NCI-H2081 (cell line): ENCODE measurements at places on chromosomes 1 and 21.
A peak's percentile ranks its signal among the peaks of the same experiment; 100 is the strongest.

DNA sequence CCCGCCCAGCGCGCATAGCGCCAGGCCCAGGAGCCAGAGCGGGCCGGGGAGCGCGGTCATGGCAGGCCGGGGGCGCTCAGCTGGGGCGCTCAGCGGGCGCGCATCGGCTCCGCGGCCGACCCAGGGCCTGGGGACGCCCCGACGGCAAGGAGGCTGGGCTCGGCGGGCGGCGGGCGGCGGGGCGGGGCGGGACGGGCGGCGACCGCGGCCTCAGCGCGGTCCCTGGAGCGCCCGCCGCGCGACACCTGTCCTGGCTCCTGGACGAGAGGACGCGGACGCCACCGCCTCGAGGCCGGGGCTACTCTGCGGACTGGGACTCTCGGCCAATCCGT, 273 bp downstream of the BMP8B start:
- DNase-seq: no peak

GRCh38 chr1:248779350-248779749, 23.8 kb upstream of the LYPD8 start:
- DNase-seq: no peak

DNA sequence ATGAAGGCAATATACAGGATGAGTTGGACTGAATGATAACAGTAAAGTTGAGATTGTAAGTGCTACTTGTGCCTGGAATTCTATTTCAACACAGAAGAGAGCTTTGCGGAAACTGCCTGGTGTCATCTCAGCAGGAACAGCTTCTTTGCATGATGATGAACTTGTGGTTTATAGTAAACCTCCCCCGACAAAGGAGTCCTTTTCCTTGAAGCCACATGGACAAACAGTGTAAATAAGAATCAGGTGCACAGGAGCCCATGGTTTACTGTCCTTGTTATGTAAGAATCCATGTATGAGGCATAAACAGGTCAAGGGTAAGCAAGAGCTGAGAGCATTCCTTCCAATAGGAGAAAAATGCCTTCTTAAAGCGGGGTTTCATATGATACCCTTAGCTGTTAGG, 66.2 kb downstream of the PCNX2 start:
- no peak for DNase-seq

GRCh38 chr21:23694390-23694789, 1912.9 kb downstream of the MRPL39 start:
- peak; percentile 3 for DNase-seq

GRCh38 chr1:203131548-203132200, 4.1 kb downstream of the ADORA1 start:
- DNase-seq: no peak

GRCh38 chr1:169138866-169139670, 32.6 kb downstream of the ATP1B1 start:
- no peak for DNase-seq

DNA sequence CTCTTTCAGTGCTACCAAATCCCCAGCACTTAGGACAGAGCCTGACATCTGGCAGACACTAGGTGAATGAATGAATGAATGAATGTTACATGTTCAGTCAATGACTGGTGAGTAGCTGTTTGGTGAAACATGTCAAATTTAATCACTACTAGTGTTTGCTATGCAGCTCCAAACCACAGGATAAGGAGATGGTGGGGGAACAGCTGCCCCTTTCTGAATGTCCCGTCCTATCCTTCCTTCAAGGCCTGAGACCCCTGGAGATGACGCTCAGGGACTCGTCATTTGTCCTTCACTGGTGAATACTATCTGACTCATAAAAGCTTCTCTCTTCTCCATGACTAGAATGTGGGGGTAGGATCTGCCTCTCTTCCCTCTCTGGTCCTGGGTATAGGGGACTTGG, 175.4 kb downstream of the HIVEP3 start:
- no peak for DNase-seq

DNA sequence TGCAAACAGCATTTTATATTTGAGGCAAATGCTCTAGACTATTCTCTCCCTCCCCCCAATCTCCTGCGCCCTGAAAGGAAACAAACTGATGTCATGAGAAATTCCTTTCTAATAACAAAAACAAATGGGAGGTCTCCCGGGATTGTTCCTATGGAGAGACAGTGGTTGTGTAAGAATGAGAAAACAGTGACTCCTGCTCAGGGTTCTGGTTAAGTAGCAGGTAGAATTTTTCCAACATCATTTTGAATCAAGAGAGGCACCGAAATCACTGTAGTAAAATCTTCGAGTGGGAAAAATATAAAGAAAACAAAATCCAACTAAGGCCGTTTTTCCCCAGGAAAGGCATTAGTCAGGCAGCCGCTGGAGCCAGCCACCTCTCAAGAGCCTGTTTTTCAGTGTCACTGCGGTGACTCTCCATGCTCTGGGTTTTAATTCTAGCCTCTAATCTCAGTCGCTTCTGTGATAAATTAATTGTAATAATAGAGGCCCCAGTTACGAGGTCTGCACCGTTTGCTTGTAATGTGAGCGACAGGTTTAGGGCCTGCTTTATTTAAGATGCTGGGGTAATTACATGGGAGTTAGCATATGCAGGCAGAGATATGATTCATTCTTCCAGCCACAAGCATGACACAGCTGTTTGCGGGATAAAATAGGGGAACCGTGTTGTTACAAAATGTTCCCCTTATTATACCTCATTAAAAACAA, 80.3 kb downstream of the RNF220 start:
- DNase-seq: peak; percentile 42

DNA sequence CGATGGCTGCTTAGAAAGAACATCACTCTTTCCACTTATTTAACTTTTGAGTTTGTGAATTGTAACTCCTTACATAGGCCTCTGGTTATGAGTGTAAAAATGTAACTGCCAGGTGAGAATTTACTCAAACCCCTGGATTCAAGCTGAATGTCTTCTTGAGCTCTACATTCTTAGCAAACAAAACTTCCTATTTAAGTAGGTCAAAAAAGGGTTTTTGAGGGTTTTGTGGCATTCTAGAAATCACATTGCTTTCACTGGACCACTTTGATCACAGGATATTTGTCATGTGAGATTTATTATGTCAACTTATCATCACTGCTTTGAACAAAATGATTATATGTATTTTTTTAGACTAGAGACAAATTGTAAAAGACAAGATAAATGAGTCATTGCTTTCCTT, 5.7 kb downstream of the IL23R start:
- no peak for DNase-seq

DNA sequence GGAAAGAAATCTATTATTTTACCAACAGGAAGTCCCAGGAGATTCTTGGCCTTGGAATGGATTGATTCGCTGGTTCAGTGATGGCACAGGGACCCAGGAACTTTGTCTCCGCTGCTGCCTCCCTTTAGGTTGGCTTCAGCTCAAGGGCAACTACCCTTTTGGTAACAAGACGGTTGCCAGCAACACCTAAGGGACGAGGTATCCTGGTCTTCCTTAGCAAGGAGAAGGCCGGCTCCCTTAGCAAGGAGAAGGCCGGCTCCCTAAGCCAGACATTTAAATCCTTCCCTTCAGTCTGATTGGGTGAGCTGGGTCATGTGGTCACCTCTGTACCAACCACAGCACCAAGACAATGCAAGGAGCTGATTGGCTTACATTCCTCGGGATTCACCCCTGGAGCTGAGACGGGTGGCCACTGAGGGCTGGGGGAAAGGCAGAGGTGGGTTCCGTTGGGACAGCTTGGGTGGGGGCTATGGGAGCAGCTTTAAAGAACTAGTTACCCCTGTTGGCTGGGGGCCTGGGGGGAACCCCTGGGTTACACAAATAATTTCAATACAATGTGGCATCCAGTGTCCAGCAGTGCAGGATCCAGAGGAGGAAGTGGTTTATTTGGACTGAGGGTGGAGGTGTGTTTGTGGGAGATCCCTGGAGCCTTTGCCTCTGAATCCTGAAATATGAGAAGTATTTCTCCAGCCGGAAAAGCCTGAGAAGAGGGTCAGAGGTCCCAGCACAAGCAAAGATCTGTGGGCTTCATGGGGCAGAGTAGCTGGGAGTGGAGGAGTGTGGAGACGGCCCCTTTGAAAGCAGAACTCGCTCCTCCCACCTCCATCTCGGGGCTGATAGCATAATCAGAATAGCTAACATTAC, 20.7 kb upstream of the CLIC4 start:
- no peak for DNase-seq

DNA sequence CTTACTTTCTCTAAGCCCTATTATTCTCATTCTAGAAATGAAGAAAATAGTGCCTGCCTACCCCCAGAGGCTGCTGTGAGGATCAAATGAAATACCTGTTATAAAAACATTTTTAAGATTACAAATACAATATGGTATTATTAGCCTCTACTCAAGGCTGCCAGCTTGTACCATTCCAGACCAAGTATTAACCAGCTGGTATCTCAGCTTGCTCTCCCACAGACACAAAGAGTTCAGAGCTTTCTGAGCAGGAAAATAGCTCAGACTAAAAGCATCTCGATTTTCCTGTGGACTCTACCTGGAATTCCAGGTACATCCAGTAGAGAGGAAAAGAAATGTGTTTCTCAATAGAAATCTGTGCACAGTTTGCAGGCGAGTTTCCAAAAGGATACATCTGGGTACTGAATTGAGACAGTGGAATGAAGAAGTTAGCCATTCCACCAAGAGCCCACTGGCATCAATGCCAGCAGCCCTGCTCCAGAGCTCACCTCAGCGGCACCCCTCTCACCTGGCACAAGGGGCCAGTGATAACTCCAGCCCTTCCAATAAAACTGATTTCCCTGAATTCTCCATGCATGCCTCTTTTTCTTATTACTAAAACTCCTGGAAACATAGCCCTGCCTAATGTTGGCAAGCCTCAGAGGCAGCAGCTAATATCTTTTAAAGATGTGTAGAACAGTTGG, 31.0 kb downstream of the TGFBR3 start:
- DNase-seq: no peak
